Caudate nucleus (tissue), 63 donors: ENCODE measurements at places on chromosomes 5 and 9.

DNA sequence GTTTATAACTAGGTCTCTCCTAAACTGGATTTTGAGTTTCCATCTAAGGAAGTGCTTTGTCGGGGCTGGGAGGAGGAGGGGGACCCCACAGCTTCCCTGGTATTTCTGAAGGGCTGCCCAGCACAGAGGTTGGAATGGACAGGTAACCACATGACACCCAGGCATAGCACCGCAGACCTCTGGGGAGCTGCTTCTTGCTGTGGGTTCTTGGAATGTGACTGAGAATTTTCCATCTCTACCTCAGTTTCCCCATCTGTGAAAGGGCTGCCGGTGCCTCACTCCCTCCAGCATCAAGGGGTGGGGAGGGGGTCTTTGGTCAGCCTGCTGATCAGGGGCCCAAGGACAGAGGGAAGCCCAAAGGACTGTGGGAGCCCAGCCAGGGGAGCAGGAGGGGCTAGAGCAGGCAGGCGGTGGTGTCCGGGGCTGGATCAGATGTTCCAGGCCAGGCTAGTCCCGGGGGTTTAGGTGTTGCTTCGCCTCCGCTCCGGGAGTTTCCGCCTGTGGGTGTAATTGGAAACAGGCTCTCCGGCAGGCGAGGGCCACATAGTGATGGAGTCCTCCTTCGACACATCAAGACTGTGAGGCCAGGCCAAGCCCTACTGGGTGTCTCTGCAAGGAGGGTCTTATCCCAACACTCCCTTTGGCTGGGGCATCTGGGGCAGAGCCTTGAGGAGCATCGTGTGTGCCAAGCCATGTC, 3.3 kb downstream of the OLFML2A start:
- DNase-seq = no peak

DNA sequence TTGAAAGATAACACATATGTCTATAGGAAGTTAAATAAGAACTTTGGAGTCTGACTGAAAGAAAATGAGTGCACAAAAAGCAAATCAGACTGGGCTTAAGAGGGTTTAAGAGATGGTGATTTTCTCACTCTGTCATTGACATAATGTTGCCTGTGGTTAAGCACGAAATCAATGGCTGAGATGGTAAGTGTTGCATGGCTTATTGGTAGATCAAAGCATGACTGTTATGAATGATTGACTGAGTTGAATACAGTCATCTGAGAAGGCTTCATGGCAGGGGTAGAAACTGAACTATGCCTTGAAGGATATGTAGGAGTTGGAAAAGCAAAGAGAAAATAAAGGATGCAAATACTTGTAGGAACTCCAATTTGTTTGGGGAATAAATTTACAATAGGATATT, 136.6 kb downstream of the PLPPR1 start:
- DNase-seq = no peak

GRCh38 chr9:81022177-81022576, 667.2 kb downstream of the TLE1 start:
- DNase-seq = no peak

DNA sequence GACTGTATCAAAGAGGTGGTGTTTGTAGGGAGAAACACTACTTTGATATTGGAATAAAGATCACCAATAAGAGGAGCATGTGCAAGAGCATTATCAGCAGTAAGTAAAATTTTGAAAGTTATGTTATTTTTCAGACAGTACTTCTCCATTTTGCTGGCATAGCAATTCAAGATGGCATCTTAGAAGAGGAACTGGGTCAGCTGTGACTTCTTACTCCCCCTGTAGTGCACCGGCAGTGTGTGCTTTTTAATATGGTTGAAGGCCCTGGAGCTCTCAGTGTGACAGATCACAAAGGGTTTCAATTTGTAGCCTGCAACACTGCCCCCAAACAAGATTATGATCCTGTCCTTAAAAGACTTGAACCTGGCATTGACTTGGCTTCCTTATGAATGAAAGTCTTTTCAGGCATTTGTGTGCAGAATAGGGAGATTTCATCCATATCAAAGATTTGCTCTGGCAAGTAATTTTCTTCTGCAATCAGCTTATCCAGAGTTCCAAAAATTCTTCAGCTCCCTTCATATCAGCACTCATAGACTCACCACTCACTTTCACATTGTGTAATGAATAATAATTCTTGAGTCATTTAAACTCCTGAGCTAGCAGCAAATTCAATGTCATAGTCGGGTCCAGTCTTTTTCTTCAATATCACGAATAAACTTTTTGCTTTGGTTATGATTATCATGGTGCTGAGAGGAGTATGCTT, 105.7 kb upstream of the MAMDC2 start:
- DNase-seq = no peak

GRCh38 chr9:94822273-94822672, 95.8 kb downstream of the AOPEP start:
- no peak for DNase-seq
